ENCODE measurements at places on chromosomes 3 and 15.

GRCh38 chr3:72452745-72453144, 395.5 kb downstream of the SHQ1 start:
- DNase-seq: no peak

DNA sequence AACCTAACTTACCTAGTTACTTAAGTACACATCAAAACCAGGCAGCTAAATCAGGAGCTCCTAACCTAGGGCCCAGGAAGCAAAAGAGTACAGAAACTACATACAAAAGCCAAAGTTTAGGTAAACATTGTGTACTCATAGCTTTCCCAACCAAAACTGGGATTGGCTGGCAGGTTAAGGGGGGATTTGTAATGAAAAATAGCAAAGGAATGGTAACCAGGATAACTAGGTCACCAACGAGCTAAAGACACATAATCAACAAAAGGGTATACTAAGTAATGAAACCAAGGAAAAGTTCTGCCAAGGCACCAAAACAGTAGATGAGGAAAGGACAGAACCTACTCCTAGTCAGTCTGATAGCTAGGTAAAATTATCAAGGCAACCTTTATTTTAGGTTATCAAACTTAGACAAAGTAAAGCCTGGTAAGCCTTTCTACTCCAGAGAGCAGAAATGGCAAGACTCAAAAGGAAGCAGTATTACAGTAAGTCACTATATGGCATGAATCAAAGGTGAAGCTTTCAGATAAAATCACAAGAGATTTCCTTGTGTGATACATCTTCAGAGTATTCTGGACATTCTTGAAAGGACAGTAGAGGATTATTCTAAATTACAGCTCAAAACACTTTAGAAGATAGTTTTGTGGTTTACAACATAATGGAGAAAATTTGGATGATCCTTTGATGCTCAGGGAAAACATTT, 10.2 kb downstream of the TRA2B start:
- DNase-seq: no peak

DNA sequence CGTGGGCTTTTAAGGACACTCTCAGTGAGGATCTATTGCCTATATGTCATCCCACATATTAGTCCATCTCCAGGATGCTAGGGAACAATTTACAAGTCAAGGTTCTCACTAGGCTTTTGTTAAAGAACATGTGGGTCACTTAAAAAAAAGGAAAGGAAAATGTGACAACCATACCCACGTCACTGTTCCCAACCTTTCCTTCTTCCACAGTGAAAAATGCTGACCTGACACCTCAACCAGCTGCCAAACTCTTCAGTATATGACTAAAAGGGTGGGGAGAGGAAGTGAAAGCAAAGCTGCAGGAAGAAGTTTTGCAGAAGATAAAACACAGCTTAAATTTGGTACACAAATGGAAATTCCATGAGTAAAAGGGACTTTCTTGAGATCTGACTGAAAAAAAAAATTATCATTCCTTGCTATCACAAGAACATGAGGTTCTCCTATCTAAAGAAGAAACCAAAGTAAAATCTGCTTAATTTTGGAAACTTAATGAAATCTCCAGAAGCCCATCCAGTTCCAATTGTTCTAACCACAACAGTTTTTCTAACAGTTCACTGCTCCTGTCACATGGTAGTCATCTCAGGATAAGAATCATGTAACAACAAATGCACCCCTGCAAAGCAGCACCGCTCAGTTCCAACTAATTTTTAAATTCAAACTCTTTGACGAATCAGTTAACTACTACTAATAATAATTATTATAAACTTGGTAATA, 117.0 kb upstream of the TSPAN3 start:
- DNase-seq: no peak

DNA sequence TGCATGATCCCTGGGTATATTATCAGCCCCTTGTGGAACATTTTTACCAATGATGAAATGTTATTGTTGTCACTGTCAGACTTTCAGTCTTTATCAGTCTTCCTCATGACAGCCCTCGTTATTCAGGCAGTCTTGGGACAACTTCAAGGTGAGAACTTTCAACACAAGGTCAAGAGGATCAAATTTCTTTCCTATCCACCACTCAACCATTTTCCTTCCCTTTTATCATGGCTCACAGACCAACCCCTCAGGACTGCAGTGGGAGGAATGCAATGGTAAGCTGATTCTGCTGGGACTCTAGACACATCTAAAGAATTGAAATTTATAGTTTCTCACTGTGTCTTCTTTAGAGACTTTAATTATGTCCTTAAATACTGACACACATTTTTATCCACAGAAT, 107.0 kb upstream of the LSAMP start:
- no peak for DNase-seq

DNA sequence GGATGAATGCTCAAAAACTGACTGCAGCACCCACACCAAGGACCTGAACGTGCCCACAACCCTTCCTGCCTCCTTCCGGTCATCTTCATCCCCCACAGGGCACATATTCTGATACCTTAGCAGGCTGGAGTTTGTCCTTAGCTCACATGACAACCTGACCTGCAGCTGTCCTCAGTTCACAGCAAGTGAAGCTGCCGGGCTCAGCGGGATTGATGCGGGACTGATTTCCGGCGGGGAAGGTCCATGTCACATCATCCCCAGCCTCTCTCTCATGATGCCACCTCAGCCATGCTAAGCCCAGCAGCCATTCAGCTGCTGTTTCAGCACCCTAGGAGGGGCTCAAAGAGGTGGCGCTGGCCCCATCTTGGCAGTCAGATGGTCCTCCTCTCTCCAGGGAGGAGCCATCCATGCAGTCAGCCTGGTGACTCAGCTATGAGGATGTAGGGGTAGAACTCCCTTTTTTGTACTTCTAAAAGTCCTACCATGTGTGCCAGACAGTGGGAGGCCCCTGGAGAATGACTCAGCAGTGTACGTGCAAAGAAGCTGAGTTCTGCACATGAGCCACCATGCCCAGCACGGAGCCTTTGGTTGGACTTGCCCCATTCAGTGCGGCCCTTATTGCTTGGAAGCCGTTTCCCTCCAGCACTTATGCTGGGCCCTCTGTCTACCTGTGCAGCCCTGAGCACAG, 9.5 kb downstream of the CA12 start:
- DNase-seq: peak; percentile 95

GRCh38 chr3:89617706-89618105, 510.3 kb downstream of the EPHA3 start:
- DNase-seq: no peak

- DNase-seq: no peak
Observed at GRCh38 chr3:188137051-188137450, 16.9 kb upstream of the LPP start.

DNA sequence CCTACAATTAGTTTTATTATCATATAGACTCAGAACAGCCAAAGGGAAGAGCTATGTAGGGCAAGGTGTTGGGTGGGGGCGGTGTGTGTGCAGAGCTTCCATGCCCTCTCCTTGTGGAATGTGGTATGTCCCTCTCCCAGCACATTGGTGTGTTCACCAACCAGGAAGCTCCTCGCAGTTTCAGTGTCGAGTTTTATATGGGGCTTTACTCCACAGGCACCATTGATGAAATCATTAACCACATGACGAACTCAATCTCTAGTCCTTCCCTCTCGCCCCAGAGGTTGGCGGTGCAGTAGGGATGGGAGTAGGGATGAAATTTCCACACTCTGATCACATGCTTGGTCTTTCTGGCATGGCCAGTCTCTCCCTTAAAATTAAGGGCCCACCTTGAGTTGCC, 13.6 kb upstream of the SRP14 start:
- DNase-seq: no peak

- DNase-seq: no peak
Observed at GRCh38 chr3:56321892-56322291, 146.4 kb downstream of the ERC2 start.

DNA sequence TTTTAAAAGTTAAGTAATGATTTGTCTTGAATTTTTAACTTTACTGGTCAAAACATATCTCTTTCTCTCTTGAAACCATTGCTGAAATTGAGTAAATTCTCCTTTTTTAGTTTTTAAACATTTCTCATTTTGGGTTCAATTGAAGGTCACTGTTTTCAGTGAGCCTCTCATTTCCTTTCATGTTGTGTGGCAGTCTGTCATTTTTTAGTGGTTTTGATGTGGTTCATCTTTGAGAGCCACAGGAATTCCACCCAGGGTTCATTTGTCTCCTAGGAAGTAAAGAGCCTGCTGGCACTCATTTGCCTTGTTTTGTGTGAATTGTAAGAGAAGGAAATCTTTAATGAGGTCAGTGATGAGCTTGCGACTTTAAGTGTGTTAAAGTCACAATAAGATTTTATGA, 10.4 kb downstream of the CLDN11 start:
- no peak for DNase-seq

DNA sequence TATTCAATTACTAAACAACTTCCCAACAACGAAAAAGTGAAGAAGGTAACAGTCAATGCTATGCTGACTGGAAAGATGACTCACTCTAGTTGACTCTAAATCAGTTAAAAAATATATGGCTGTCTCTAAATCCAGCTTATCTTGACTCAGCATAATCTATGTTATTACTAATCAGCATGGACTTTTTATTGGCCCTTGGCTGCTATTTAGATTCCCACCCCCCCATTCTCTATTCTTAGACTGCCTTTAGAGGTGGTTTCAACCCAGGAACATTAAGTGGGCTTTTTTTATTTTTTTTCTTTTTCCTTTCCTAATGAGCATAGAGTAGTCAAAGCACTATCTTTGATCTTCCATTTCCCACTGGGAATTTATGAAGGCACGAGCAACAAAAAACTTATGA, 1.9 kb downstream of the PCOLCE2 start:
- DNase-seq: no peak

GRCh38 chr3:23829242-23829934, 23.6 kb downstream of the UBE2E1 start:
- DNase-seq: no peak

- DNase-seq: no peak
Observed at GRCh38 chr15:49990835-49991545, 128.0 kb downstream of the ATP8B4 start.

GRCh38 chr3:11238060-11238459, 34.1 kb upstream of the ATG7 start:
- no peak for DNase-seq

GRCh38 chr15:101246824-101247745, 4.8 kb downstream of the CHSY1 start:
- DNase-seq: no peak

DNA sequence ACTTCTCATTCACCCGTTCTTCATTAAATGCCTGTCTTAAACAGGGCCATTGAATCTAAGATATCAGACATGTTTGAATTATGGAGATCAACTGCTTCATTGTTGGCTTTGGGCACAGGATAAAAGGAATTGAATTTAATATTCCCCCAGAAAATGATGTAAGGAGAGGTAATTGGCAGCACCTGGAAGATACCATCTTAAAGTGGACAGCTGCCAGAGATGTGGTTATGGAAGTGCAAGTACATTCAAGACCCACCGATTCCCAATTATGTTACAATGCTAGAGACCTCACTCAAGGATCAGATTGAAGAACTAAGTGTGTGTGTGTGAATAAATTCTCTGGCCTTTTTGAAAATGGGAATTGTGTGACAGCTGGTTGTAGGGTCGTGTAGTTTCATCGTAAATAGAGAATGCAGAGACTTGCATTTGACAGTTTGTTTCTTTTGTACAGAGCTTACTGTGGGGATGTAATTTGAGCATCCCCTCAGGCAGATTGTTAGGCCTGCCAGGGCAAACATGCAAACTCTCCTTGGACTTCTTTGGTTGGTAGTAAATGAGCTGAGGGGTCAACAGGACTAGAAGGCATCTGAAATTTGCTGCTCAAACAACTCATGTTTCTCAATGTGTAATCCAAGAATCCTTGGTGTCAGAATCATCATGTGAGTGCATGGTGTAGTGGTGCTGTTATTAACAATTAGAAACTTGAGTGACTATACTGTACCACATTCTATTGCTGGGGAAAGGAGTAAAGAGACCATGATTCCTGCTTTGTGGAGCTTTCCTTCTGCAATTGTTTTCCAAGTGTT, 359.2 kb upstream of the THRB start:
- no peak for DNase-seq

- DNase-seq: no peak
Observed at GRCh38 chr15:86115145-86115801, 35.6 kb downstream of the AGBL1 start.

- DNase-seq: no peak
Observed at GRCh38 chr3:75035146-75035545, 420.7 kb upstream of the CNTN3 start.

- DNase-seq: no peak
Observed at GRCh38 chr3:111979434-111980038, 710 bp downstream of the ABHD10 start.

GRCh38 chr15:59532770-59533379, 78.7 kb upstream of the GCNT3 start:
- DNase-seq: peak; percentile 76

GRCh38 chr3:139953131-139953910, 18.3 kb downstream of the CLSTN2 start:
- DNase-seq: no peak

GRCh38 chr15:40313531-40314398, 6.0 kb upstream of the PLCB2 start:
- no peak for DNase-seq

- no peak for DNase-seq
Observed at GRCh38 chr3:179083977-179084376, 12.4 kb upstream of the ZMAT3 start.

GRCh38 chr3:135272026-135272669, 477.1 kb downstream of the EPHB1 start:
- no peak for DNase-seq

DNA sequence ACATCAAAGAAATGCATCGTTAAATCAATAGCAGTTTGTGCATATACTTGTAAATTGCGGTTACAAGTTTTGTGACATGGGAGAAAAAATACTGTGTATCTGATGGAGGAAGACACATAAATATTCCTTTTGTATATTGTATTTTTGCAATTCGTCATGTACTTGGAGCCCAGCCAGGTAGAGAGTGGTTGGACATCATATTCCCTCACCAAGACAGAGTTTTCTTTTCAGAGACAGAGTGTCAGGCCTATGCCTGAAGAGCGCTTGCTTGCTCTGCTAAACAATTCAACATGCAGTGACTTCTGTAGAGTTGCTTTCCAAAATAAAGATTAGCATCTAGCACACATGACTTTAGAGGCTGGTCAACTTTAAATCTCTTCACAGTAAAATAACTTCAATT, 24.8 kb upstream of the MEIS2 start:
- DNase-seq: no peak

GRCh38 chr15:28110481-28110881, 11.4 kb upstream of the OCA2 start:
- DNase-seq: no peak

All from A549 (cell line).